ENCODE measurements at places on chromosomes 5 and 9.
A peak's percentile ranks its signal among the peaks of the same experiment; 100 is the strongest.

DNA sequence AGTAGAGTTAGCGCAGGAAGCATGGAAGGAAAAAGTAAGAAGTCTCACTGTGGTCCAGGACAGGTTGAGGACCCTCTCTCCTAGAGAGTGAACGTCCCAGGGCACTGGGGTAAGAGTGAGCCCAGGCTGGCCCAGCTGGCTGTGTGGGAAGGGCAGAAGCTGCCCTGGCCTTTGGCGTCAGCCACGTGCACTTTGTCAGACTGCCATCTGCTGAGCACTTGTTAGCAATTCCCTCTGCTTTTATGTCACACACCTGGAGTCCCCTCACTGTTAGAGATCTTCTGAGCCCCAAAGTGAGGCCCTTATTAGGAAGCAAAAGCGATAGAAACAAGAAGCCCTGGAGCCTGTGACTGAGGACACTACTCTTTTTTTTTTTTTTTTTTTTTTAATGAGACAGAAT, 79.1 kb downstream of the UGCG start:
- peak; percentile 79 for DNase-seq
- H3K27ac ChIP-seq: peak overlapping the region; percentile 85
- no peak overlapping the region for H3K4me3 ChIP-seq
- H3K27me3 ChIP-seq: no peaks in the 10 kb centered on the region

GRCh38 chr9:19935422-19935821, 146.6 kb upstream of the SLC24A2 start:
- H3K4me1 ChIP-seq: no peaks in the 10 kb centered on the region
- DNase-seq: peak; percentile 17
- no peak overlapping the region for H3K27ac ChIP-seq
- no peak overlapping the region for H3K4me3 ChIP-seq

GRCh38 chr9:70529377-70529776, 114.9 kb upstream of the KLF9 start:
- H3K27me3 ChIP-seq: no peaks in the 10 kb centered on the region
- no peak overlapping the region for H3K27ac ChIP-seq
- H3K36me3 ChIP-seq: no peaks in the 10 kb centered on the region
- H3K4me3 ChIP-seq: no peak overlapping the region
- no peaks in the 10 kb centered on the region for H3K4me1 ChIP-seq

- no peaks in the 10 kb centered on the region for H3K4me1 ChIP-seq
- no peak for DNase-seq
- no peaks in the 10 kb centered on the region for H3K36me3 ChIP-seq
- peaks cover 78% of the 10 kb centered on the region for H3K27me3 ChIP-seq
- H3K4me3 ChIP-seq: no peak overlapping the region
These were observed 13.4 kb upstream of the TIFAB start for GRCh38 chr5:135465391-135466122.

DNA sequence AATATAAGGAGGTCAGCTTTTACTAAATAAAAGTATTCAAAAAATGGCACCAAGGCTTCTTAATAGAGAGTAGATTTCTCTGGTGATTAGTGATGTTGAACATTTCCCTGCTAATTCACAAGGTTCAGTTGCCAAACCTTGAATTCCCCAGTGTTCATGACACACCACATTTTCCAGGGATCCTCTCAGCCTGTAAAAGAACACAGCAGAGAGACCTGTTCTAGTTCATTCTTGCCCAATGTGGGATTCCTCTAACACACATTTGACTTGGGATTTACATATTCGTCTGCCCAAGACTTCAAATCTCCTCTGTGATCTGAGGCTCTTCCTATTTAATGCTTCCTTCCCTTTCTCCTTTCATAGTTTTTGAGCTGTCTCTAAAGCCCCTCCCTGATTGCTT, 273.2 kb upstream of the CDH9 start:
- no peak overlapping the region for H3K4me3 ChIP-seq
- DNase-seq: no peak
- no peak overlapping the region for H3K27ac ChIP-seq
- no peaks in the 10 kb centered on the region for H3K36me3 ChIP-seq

GRCh38 chr9:95218773-95219172, 98.7 kb downstream of the FANCC start:
- DNase-seq: no peak
- no peak overlapping the region for H3K4me3 ChIP-seq
- no peak overlapping the region for H3K27ac ChIP-seq
- peaks cover 3% of the 10 kb centered on the region for H3K4me1 ChIP-seq

DNA sequence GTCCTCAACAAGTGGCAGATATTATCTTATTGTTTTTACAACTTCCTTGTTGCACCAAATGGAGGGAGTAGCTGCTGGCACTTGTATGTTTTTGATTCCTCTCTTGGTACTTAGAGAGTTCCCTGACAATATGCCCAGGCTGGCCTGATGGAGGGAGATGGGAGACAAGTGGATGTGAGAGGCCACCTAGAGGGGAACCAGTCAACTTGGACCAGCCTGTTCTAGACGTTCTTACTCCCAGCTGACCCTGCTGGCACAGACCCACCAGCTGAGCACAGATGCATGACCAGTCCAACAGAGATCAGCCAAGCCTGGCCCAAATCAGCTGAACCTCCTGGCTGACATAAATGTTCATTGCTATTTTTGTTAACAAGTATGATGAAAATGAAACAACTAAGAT, 60.9 kb upstream of the GDNF start:
- no peak for DNase-seq
- no peak overlapping the region for H3K4me3 ChIP-seq
- no peaks in the 10 kb centered on the region for H3K27me3 ChIP-seq
- H3K27ac ChIP-seq: no peak overlapping the region

DNA sequence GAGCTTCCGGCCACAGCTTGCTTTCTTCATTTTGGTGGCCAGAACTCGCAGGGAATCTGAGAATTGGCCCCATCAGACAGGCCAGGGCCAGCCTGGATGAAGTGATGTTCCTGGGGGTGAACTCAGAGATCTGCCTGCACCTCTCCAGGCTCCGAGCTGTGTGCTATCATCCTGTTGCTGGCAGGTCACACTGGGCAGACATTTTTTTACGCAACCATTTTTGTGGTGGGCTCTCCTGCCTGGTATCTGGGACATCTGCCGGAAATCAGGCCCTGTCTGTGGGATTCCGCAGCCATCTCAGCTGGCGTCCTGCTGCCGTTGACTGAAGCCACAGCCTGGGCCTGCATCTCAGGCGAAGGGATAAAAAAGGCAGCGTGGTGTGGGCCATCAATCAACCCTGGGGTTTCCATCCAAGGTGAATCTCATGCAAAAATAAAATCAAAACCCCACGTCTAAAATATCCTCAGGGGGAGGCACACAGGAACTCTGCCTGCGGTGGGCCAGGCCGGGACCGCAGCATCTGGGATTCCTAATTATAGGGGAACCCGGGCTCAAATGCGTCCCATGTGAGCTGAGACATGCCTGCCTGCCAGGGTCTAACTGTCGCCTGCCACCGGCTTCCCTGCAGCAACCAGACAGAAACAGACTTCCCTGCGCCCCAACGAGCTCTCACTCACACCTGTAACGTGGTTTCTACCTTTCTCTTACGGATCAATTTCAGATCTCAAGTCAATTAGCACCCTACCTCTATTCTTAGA, 174.3 kb downstream of the SYK start:
- DNase-seq: no peak
- no peaks in the 10 kb centered on the region for H3K27me3 ChIP-seq
- H3K4me1 ChIP-seq: no peaks in the 10 kb centered on the region
- H3K36me3 ChIP-seq: no peaks in the 10 kb centered on the region
- no peak overlapping the region for H3K27ac ChIP-seq

GRCh38 chr5:112492291-112492690, 73.2 kb upstream of the EPB41L4A start:
- no peaks in the 10 kb centered on the region for H3K36me3 ChIP-seq
- H3K4me1 ChIP-seq: no peaks in the 10 kb centered on the region
- DNase-seq: no peak

GRCh38 chr5:130279386-130279785, 375.1 kb downstream of the CHSY3 start:
- H3K36me3 ChIP-seq: no peaks in the 10 kb centered on the region
- H3K27me3 ChIP-seq: no peaks in the 10 kb centered on the region
- H3K4me3 ChIP-seq: no peak overlapping the region

DNA sequence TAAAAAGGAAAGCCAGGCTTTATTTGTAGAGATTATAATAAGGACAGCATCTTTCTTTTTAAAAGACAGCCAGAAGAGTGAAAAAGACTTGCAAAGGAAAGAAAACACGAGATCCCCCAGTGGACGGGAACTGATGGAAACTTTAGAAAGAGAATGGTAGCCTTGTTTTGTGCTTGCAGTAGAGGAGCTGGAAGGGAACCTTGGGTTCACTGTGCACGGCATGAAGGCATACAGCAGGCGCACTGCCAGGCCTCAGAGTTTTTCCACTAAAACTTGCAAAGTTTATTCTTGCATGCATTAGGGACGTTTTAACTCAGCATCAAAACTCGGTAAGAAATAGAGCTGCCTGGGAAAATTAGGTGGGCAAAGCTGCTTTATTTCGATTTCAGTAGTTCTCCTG, 248.6 kb downstream of the IRX1 start:
- no peak overlapping the region for H3K27ac ChIP-seq
- H3K4me3 ChIP-seq: no peak overlapping the region
- no peaks in the 10 kb centered on the region for H3K27me3 ChIP-seq
- H3K4me1 ChIP-seq: no peaks in the 10 kb centered on the region
- no peak for DNase-seq

GRCh38 chr9:134222018-134222573, 57.7 kb upstream of the RNU6ATAC start:
- H3K4me3 ChIP-seq: no peak overlapping the region
- H3K4me1 ChIP-seq: peaks cover 17% of the 10 kb centered on the region
- H3K27me3 ChIP-seq: no peaks in the 10 kb centered on the region
- no peaks in the 10 kb centered on the region for H3K36me3 ChIP-seq
- H3K27ac ChIP-seq: no peak overlapping the region

- peak overlapping the region; percentile 49 for H3K4me3 ChIP-seq
- peaks cover 39% of the 10 kb centered on the region for H3K4me1 ChIP-seq
- H3K27me3 ChIP-seq: no peaks in the 10 kb centered on the region
- DNase-seq: no peak
These were observed 92.7 kb downstream of the DAB2IP start for GRCh38 chr9:121744002-121744686.

GRCh38 chr9:86684148-86684547, 263.2 kb downstream of the GAS1 start:
- H3K4me1 ChIP-seq: no peaks in the 10 kb centered on the region
- no peak overlapping the region for H3K4me3 ChIP-seq
- H3K27me3 ChIP-seq: no peaks in the 10 kb centered on the region
- no peak overlapping the region for H3K27ac ChIP-seq
- DNase-seq: no peak
- no peaks in the 10 kb centered on the region for H3K36me3 ChIP-seq

DNA sequence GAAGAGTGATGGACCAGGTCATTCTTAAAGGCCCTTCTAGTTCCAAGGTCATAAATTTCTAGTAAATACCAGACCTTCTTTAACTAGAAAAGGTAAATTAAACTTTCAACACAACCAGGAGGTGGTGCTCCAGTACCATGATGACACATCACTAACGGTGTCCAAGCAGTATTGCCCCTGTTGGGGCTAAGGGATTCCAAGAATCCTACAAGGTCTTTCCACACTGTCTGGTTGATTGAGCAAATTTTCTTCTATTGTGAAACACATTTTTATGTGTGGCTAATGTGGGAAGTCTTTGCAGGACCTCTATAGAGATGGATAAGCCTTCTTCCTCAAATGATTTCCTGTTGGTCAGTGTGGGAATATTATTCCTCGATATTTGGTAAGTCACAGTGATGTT, 459.6 kb upstream of the PAPPA start:
- H3K4me3 ChIP-seq: no peak overlapping the region
- H3K4me1 ChIP-seq: no peaks in the 10 kb centered on the region
- no peak overlapping the region for H3K27ac ChIP-seq
- no peaks in the 10 kb centered on the region for H3K27me3 ChIP-seq

GRCh38 chr5:144230806-144231205, 60.1 kb downstream of the KCTD16 start:
- no peaks in the 10 kb centered on the region for H3K4me1 ChIP-seq
- peak; percentile 45 for DNase-seq
- no peak overlapping the region for H3K27ac ChIP-seq

DNA sequence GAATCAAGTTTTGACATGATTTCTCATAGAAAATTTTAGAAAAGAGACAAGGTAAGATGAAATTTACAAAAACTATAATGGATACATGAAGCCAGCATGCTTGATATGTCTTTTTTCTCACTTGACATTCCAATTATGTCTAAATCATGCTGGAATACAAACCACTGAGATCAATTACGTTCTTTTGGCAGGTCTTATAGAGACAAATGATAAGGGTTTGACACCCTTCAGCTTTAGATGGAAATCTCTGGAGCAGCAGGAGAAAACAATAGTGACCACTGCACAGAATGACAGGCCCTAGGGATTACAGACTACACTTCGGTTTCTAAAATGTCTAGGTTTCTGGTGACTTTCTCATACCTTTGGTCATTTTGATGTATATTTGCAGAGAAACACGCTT, 342.9 kb downstream of the TRPM3 start:
- H3K4me3 ChIP-seq: no peak overlapping the region
- no peak overlapping the region for H3K27ac ChIP-seq
- H3K4me1 ChIP-seq: no peaks in the 10 kb centered on the region
- no peak for DNase-seq

GRCh38 chr5:169920474-169920873, 59.8 kb downstream of the INSYN2B start:
- H3K4me3 ChIP-seq: no peak overlapping the region
- DNase-seq: no peak
- H3K4me1 ChIP-seq: no peaks in the 10 kb centered on the region
- no peaks in the 10 kb centered on the region for H3K27me3 ChIP-seq
- H3K36me3 ChIP-seq: no peaks in the 10 kb centered on the region
- no peak overlapping the region for H3K27ac ChIP-seq

DNA sequence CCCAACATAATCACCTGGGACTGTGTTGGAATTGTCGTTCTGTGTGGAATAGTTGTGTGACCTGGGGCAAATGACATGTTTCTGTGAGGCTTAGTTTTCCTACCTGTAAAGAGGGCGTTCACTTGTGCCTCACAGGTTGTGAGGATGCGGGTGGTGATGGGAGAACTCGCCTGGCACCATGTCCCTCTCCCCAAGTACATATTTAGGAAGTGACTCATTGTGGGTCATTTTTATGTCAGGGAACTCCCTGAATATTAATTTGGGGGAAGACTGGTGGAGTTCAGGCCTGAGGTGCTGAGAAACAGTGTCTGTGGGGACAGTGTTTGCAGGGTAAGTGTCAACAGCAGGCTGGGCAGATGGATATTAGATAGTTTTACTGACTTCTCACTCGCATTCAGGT, 144.7 kb downstream of the KDM4C start:
- no peaks in the 10 kb centered on the region for H3K27me3 ChIP-seq
- H3K4me1 ChIP-seq: peaks cover 23% of the 10 kb centered on the region

DNA sequence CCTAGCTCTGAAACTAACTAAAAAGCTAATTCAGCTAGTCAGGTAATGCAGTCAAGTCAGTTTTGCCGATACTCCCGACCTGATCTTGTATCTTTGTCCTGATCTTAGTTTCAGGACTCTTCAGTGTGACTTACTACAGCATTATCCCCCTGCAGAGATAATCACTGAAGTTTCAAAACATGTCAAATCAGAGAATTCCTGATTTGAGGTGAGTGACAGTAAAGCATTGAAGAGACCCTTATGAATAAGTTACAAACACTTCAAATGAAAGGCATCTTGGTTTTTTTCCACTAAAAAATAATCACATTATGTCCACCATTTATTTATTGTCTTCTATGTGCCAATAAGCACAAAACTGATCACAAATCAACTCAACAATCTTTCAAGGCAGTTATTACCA, 47.6 kb downstream of the BAAT start:
- H3K27ac ChIP-seq: no peak overlapping the region
- no peak for DNase-seq
- no peaks in the 10 kb centered on the region for H3K36me3 ChIP-seq
- H3K4me1 ChIP-seq: no peaks in the 10 kb centered on the region
- no peak overlapping the region for H3K4me3 ChIP-seq

GRCh38 chr9:125258832-125259534, 2.6 kb upstream of the GAPVD1 start:
- H3K4me1 ChIP-seq: no peaks in the 10 kb centered on the region
- no peak for DNase-seq
- H3K27me3 ChIP-seq: no peaks in the 10 kb centered on the region
- H3K36me3 ChIP-seq: peaks cover 3% of the 10 kb centered on the region

All from large intestine (tissue), 12 donors.